ENCODE measurements at places on chromosomes 1 and 21.

- no peak for DNase-seq
These were observed 61.1 kb upstream of the FBXO28 start for GRCh38 chr1:224052772-224053171.

- no peak for DNase-seq
These were observed 145.1 kb downstream of the KCNJ6 start for GRCh38 chr21:37771181-37771580.

GRCh38 chr1:99621340-99621901, 24.5 kb upstream of the PALMD start:
- DNase-seq, result no peak

- DNase-seq, result peak; percentile 94
These were observed 44.2 kb downstream of the PRRX1 start for GRCh38 chr1:170707959-170708655.

- DNase-seq, result no peak
These were observed 7.7 kb downstream of the AHDC1 start for GRCh38 chr1:27596261-27596660.

GRCh38 chr1:215888159-215888558, 321.1 kb downstream of the KCTD3 start:
- DNase-seq, result no peak

- no peak for DNase-seq
These were observed 41.1 kb downstream of the UMODL1 start for GRCh38 chr21:42112238-42112637.

- no peak for DNase-seq
These were observed 158.8 kb downstream of the IGSF21 start for GRCh38 chr1:18266391-18266790.

DNA sequence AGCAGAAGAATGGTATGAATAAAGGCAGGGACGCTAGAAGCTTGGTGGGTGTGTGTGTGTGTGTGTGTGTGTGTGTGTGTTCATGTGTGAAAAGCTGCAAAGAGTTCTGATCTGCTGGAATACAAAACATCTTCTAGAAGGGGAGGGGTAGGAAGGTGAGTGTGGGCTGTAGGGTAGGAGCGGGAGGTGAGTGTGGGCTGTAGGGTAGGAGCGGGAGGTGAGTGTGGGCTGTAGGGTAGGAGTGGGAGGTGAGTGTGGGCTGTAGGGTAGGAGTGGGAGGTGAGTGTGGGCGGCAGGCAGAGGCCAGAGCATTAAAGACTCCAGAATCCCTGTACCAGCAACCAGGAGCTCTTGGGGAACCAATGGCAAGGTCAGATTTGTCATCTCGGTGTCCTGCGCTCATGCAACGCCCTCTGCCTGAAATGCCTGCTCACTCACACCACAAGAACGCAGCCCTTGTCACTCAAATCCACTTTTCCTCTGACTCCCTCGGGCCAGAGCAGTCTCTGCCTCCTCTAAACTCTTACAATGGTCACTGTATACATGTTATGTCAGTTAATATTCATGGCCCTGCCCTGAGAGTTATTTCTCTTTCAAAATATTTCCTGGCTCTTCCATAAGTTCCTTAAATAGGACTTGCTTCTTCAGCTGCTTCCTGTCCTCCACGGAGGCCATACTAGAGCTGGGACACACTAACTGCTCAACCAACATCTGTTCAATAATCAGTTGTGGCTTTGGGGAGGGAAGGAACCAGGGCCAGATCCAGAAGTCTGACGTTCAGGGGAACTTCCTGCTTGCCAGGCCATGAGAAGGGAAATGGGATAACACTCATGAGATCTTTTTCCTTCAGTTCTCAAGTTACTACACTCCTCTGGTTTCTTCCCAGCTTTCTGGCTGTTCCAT, 53.6 kb upstream of the ZNF644 start:
- DNase-seq, result no peak

- no peak for DNase-seq
These were observed 33.7 kb downstream of the ATF6 start for GRCh38 chr1:161799792-161800191.

DNA sequence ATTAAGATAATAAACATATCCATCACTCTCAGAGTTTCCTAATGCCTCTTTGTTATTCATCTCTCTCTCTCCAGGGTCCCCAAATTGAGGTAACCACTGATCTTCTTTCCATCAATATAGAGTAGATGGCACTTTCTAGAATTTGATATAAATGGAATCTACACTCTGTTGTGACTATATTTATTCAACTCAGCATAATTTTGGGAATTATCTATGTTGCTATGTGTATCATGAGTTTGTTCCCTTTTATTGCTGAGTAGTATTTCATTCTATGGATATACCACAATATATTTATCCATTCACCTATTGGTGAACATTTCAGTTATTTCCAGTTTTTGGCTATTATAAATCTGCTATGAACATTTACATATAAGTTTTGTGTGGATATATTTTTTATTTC, 230.7 kb downstream of the HLX start:
- DNase-seq, result no peak

DNA sequence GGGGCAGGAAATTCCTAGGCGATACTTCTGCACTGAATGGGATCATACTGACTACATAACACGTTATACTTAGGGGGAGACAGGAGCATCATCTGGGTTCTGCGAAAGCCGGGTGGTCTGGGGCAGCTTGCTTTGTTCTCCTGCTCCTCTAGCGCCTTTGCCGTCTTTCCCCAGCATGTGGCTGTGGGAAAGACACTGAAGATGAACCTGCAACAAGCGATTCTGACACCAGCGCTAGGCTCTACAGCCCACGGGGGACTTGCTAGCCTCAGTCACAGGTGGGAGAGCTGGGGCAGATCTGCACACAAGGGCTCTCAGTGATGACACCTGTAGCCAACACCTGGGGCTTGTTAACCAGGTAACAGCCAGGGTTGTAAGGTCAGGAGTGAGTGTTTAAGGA, 51.8 kb downstream of the CD46 start:
- DNase-seq, result no peak

Data from GM04503 (cell line).